ENCODE measurements at places on chromosomes 6 and 20.

DNA sequence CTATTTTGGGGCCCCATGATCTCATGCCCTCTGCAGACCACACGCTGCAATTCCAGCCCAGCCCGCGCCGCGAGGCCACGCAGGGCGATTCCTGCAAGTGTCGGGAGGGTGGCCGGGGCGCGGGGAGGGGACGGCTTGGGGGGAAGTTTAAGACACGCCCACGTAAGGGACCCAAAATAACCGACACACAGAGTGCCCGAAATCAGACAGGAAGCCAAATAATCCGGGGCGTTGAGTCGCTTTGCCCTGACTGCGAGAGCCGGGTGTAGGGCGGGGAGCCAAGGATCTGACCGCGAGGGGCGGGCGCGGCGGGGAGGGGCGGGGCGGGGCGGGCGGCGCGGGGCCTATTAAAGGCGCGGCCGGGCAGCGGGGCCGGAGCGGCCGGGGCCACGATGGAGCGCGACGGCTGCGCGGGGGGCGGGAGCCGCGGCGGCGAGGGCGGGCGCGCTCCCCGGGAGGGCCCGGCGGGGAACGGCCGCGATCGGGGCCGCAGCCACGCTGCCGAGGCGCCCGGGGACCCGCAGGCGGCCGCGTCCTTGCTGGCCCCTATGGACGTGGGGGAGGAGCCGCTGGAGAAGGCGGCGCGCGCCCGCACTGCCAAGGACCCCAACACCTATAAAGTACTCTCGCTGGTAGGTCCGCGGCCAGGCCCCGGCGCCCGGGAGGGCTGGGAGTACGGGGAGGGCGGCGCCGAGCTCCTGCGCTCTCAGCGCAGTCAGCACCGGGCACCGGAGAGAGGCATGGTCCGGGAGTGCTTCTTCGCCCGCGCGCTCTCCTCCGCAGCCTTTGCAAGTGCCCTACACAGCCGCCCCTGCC, at the start of gene ENPP1:
ENPP1 (plus strand) TSS at position 377 of the 816 bp plus-strand sequence; CDS start at position 393, 16 bp downstream.
- DNase-seq, result peak; percentile 21

- DNase-seq, result no peak
Measured at GRCh38 chr20:60691966-60692615, 560.0 kb upstream of the CDH4 start.

DNA sequence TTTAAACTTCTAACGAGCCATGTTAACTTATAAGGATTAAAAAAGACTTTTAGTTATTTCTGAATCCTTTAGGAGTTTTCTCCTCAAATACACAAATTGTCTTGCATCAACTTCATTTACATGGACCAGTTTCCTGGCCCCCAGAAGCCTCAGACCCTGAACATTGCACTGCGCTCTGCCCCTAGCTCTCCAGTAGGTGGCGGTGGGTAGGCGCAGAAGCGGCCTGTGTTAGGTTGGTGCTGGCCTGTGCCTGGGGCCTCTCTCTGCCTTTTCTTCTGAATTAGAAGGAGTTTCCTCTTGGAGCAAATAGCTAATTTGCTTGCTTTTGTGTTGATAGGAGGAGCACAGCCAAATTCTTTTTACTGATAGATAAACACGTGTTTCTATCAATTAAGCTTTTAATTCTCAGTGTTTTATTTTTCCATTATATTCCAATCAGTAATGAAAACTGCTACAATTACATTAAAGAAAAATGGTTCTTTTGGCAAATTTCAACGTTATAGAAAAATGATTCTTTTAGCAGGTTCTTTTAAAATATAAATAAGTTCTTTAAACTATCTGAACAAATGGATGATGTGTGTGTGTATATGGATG, 44.4 kb downstream of the DTD1 start:
- peak; percentile 34 for DNase-seq

DNA sequence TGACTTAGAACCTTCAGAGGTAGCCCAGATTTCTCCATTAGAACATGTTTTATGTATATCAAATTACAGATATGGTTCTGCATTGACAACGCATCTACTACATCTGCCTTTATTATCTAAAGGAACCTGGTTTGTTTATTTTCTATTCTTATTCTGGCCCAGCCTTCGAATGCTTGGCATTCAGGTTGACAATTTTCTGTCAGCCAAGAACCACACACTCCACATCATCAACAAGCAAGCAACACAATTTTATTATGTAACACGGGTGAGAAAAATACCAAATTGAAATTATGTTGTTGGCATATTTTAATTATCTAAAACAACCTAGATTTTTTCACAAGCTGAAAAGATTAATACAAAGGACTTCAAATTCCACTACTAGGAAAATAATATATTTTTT, 14.6 kb downstream of the MAP3K5 start:
- DNase-seq, result no peak

DNA sequence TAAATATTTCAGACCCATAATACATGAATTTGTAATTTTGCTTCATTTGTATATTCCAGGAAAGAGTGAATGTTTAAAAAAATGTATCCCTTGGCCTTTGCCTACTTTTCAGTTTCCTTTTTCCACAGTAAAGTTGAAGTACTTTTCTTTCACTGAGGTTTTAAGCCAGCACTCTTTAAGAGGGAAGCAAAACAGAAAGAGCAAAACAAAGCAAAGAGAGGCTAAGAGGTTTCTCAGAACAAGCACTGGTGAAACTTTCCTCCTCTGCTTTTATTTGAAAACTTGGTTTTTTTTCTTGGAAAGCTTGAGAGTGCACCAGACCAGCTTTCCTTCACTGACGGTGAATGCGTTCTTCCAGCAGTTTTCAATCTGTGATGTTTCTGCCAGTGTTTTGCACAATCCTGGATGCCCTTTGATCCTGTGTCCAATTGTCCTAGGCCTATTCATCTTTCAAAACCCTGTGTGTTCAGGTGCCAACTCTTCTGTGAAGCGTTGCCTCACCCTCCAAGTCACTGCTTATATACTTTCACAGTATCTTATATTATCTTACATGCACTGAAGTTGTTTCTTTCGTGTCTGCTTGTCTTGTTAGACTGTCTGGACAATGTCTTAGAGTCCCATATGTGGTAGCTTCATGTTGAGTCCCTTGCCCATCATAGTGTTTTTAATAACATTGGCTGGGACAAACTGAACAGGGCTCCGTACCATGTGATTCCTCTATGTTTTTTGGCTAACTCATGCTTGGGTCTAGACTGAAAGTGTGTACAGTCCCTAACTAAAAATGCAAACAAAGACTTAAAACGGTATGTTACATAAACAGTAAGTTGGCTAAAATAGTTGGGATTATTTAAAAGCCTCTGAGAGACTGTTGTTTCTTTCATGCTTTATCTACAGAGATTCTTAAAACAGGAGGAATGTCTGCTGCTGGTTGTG, 1.9 kb downstream of the RNF217 start:
- DNase-seq, result no peak

GRCh38 chr6:35970181-35970580, 49.3 kb upstream of the SRPK1 start:
- DNase-seq, result no peak

GRCh38 chr20:48606841-48607543, 220.8 kb downstream of the PREX1 start:
- no peak for DNase-seq

DNA sequence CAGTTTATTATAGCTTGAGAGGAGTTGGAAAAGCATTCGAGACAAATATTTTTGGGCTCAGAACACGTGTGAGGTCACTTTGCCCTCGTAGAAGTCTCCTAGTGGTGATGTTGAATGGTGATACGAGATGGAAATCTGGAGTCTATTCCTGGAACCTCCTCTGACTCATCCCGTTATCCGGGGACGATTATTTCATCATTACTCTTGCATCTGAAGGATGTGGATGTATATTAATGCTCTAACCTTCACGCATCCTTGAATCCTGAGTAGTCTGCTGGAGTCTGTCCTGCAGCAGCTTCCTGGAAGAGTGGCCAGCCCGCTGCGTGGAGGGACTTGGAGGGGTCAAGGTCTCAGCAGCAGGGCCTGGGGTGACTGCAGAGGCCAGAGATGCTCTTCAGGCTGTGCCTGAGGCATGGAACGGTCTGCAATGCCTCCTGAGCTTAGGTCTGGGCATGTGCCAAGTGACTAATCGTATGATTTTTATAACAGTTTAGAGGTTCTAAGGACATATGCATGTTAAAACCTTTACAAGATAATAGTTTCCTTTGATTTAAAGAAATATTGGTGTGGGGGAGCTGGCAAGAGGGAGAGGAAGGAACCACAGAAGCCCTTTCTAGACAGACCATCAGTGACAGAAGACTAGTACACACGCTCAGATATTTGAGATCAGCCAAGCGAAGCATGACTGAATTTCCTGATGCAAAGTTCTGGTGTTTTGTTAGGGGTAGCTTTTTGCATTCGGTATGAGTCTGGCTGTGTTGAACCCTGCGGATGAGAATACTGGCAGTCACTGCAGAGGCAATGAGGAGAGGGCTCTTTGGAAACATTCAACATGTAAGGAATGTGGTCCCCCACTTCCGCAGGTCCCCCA, 400.2 kb downstream of the QKI start:
- DNase-seq, result no peak

GRCh38 chr20:13684566-13685222, 46.0 kb upstream of the TASP1 start:
- DNase-seq, result no peak

- DNase-seq, result no peak
Measured at GRCh38 chr6:56944661-56945060, 10.2 kb upstream of the BEND6 start.

GRCh38 chr6:37558168-37558567, 58.5 kb upstream of the CCDC167 start:
- DNase-seq, result no peak

DNA sequence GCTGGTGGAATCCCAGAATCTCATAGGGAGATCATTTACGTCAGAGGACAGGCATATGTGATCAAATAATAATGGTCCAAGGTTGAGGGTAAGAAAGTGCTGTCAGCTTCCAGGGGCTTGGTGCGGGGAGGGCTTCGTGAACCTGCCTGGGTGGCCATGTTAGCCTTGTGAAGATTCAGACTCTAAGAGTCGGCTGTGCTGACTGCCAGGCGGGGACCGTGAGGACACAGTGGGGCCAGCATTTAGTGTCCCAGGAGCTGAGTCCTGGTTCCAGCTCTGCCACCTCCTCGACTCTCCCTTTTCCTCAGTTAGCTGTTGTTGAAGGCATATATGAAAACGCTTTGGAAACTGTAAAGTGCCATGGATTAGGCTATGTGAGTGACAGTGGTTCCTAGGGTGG, 33.5 kb downstream of the VSTM2L start:
- no peak for DNase-seq

GRCh38 chr6:98995116-98995515, 47.4 kb upstream of the FBXL4 start:
- no peak for DNase-seq

GRCh38 chr6:148203970-148204369, 138.7 kb upstream of the SASH1 start:
- DNase-seq, result no peak

DNA sequence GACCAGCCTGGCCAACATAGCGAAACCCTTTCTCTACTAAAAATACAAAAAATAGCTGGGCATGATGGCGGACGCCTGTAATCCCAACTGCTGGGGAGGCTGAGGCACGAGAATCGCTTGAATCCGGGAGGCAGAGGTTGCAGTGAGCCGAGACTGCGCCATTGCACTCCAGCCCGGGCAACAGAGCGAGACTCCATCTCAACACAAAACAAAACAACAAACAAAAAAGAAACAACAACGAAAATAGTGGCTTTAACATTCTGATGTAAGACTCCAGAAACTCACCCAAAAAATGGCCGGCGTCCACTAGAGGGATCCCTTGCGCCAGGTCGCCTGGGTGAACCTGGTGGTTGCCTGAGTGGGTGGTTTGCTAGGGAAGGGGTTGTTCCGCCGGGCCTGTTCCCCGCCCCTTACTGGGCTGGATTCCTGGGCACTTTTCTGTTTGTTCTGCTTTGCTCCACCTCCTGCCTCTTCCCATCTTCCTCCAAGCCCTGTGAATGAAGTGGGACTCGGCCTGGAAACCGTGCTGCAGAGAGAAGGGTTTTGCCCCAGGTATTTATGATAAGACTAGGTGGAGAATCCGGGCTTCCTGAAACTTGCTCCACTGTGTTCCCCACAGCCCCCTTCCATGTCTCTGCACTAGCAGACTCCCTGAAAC, 1.5 kb downstream of the PABPC1L start:
- peak; percentile 69 for DNase-seq

- DNase-seq, result no peak
Measured at GRCh38 chr20:51756653-51757052, 11.5 kb downstream of the ATP9A start.

DNA sequence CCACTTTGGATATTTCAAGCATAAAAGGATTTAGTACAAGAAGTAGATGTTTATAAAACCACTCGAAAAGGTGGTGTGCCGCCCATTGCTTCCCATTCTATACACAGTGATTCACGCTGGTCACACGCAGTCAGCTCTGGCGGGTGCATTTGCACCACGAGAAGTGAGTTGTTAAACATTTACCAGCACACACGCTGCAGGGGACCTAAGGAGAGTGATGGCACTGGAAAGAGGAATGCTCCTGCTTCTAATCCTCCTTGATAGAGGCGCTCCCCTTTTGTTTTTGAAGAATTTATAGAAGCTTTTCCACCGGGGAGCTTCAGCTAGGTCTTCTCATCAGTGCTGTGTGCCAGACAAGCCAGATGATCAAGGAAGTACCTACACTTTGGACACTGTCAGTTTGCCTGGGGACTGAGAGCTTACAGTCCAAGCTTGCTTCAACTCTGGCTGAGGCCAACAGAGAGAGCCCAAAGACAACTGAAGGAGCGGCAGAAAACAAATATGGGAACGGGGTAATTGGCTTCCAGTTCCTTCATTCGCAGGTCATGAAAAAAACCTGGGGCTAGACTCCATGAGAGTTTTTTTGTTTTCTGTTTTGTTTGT, 31.2 kb downstream of the MUC22 start:
- no peak for DNase-seq

GRCh38 chr20:41249411-41250281, 67.9 kb downstream of the ZHX3 start:
- no peak for DNase-seq

DNA sequence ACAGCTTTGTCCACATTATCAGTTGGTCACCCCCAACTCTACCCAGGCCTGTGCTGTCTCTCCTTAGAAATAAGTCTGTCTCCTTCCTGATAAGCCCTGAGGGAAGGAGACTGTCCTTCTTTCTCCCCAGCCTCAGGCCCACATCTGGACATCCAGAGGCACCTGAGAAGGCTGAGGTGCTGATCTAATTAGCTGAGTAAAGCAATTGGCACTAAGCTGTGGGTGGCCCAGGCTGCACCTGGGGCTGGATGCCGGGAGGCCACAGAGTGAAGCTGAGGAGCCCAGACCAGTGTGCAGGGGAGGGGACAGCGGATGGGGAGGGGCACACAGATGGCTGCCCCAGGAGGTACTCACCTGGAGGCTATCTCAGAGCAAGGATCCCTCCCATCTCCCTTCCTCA, 26.2 kb upstream of the BMP7 start:
- no peak for DNase-seq

GRCh38 chr6:38567436-38567835, 72.3 kb downstream of the BTBD9 start:
- DNase-seq, result peak; percentile 21

- no peak for DNase-seq
Measured at GRCh38 chr20:49037962-49038387, 8.1 kb upstream of the CSE1L start.

- no peak for DNase-seq
Measured at GRCh38 chr6:15507746-15508145, 155.1 kb downstream of the DTNBP1 start.

DNA sequence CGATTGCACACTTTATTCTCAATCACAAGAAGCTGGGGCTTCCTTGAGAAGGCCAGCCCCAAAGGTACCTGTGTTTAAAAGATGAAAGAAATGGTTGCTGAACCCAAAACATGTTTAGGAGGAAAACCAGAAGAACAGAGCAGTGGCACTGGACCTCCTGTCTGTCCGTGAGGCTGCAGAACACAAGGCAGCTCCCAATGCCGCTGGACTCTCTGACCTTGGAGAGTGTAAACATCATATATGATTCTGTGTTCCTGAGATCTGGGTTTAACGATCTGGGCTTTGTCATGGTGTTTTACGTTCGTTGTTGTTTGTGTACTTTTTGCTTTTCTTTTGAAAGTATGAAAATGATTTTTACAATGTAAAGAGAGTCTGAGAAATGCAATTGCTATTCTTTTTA, 106.1 kb downstream of the SLC22A3 start:
- DNase-seq, result no peak

Measured in HCT116 (cell line).